Esophagus squamous epithelium (tissue), 5 donors: ENCODE measurements at places on chromosomes 11 and 22. TPM values are rescaled to one million over a fixed set of nuclear protein-coding genes. Genes with fewer than 3 reads are reported as not detected.

DNA sequence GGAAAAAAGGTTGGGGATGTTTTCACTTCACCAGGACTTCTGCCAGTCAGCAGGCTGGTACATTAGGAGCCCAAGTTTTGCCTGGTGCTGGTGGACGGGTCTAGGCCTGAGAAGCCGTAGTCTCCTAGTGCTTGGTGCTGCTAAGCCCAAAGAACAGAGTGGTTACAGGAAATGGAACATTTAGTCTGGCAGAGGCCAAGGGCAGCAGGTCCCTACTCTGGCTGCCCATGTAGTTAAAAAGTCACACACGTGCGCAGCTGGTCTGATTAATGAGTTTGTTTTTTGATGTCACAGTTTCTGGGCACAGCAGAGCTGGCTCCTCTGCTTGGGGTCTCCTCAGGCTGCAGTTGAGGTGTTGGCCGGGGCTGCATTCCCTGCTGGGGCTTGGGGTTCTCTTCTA is 20.6 kb downstream of the BCR start:
- no peaks in the 10 kb centered on the region for H3K27me3 ChIP-seq
- no peak overlapping the region for H3K4me3 ChIP-seq
- peaks cover 21% of the 10 kb centered on the region for H3K36me3 ChIP-seq
- H3K27ac ChIP-seq, result no peak overlapping the region
- H3K4me1 ChIP-seq, result no peaks in the 10 kb centered on the region

- no peaks in the 10 kb centered on the region for H3K27me3 ChIP-seq
- peaks cover 14% of the 10 kb centered on the region for H3K4me1 ChIP-seq
- DNase-seq, result no peak
- no peak overlapping the region for H3K27ac ChIP-seq
- H3K4me3 ChIP-seq, result no peak overlapping the region
- no peaks in the 10 kb centered on the region for H3K36me3 ChIP-seq
Observed at GRCh38 chr11:80598905-80599304, 1158.1 kb upstream of the TENM4 start.

- no peak overlapping the region for H3K4me3 ChIP-seq
- H3K36me3 ChIP-seq, result no peaks in the 10 kb centered on the region
- peaks cover 21% of the 10 kb centered on the region for H3K4me1 ChIP-seq
- H3K27me3 ChIP-seq, result peaks cover 9% of the 10 kb centered on the region
- DNase-seq, result no peak
Observed at GRCh38 chr11:120565466-120566155, 54.1 kb downstream of the GRIK4 start.

Gene OR8D1
- total RNA-seq, result not detected

Gene CALCA
- not detected for total RNA-seq

Gene RPL3
- 1,469 TPM for total RNA-seq

Gene CCDC87
- total RNA-seq, result 0.40 TPM

Gene LINC01488
- not detected for total RNA-seq

Gene PKP3
- total RNA-seq, result 327 TPM
